ENCODE measurements at places on chromosomes 6 and 20.

DNA sequence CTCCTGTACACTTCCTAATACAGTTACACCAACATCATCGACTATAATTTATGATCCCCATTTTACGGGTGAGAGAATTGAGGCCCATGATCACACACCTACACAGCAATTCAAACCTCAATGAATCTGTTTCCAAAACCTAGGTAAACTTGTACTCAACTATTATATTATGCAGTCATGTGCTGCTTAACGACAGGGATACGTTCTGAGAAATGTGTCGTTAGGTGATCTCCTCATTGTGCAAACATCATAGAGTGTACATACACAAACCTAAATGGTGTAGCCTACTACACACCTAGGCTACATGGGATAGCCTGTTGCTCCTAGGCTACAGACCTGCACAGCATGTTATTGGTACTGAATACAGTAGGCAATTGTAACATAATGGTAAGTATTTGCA is 385.6 kb downstream of the ARHGAP18 start:
- DNase-seq = no peak

GRCh38 chr6:82056567-82056966 is 191.0 kb downstream of the IBTK start:
- no peak for DNase-seq

DNA sequence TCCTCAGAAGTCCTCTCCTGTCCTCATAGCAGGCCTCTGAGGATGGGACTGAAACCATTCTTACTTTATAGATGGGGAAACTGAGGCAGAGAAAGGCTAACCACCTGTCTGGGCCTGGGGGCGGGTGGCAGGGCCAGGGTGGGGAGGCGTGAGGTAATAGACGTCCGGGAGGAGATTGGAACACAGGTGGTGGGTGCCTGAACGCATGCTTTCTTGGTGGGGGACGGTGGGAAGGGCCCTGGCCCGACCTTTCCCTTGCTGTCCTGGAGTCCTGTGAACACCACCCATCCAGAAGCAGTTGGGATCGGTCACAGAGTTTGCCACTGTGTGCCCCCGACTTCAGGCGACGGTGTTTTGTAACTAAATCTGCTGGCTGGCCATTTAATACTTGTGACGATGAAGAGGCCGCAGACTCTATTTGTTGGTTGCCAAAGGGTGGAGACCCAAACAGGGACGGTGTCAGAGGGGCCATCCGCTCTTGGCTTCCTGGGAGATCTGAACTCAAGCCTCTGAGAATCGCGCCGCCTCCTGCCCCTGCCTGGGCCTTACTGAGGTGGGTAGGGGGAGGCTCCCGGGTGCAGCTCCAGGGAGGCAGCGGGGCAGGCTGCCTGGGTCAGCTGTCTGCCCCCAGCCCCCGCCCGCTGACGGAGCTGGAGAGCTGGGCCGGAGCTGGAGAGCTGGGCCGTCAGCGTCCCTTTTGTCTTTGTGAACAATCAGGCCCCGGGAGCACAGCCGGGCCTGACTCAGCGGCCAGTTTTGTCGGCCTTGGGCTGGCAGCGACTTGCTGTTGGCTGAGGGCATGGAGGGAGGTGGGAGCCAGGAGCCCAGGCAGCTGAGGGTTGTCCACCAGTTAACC is 4.1 kb downstream of the RBM38 start:
- no peak for DNase-seq

DNA sequence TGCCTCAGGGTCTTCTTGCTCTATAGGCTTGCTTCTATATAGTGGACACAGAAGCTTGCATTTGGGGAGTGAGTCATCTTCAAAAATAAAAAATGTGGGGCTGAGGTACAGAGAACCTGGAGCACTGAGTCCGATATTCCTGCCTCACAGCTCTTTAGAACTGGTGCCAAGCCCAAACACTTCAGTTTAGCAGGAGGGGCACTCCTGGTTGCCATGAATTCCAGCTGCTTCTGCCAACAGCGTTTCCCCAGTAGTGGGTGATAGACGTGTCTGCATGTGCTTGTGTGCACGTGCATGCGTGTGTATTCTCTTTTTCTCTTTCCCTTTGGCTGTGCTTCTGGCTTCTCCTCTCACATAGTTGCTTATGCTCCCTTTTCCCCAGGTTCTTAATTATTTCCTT is 11.9 kb downstream of the DNPH1 start:
- no peak for DNase-seq

DNA sequence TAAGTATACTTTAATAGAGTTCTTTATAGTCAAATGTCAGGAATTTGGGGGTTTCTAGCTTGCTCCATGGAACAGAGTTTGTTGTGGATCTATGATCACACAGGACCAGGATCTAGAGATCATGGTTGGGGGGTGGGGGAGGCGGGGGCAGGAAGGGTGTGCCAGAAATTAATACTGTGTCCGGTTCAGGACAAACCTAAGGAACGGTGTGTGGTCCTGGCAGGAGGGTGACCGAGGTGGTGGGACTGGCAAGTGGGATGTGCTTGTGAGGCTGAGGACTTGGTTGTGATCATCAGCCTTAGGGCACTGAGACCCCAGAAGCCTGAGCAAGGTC is 27.9 kb downstream of the GSTA3 start:
- DNase-seq = no peak

- DNase-seq = no peak
These were observed 727.9 kb upstream of the MAN1A1 start for GRCh38 chr6:120077489-120077888.

DNA sequence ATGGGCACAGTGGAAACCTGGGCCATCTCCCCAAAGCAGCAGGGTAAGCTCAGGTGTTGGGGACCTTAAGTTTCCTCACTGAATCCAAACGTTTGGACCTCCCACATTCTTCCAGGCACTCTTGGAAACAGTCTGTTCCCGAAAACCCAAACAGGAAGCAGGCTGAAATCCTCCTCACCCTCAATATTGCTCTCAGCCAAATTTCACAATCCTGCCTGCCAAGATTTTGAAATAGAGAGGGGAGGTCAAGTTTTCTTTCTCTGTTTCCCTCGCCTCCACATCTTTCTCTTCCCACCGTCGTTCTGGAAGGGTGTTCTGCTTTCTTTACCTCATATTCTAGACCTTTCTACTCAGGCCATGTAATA is 392.0 kb upstream of the SASH1 start:
- DNase-seq = no peak

DNA sequence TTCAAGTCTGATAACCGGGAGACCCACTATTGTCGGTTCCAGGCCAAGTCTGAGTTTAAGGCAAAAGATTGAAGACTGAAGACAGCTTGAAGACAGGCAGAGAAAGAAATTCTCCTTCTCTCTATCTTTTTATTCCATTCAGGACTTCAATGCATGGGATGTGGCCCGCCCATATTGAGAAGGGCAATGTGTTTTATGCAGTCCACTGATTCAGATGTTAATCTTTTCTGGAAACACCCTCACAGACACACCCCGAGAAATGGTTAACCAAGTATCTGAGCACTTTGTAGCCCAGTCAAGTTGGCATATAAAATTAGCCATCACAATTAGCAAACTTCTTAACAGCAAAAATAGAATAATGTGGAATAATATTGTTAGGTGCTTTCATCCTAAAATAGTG is 75.5 kb upstream of the FABP7 start:
- DNase-seq = no peak
